CD4-positive, alpha-beta T cell treated with Interleukin-4 for 1 hour (primary cell): ENCODE measurements at places on chromosomes 11 and 22.

DNA sequence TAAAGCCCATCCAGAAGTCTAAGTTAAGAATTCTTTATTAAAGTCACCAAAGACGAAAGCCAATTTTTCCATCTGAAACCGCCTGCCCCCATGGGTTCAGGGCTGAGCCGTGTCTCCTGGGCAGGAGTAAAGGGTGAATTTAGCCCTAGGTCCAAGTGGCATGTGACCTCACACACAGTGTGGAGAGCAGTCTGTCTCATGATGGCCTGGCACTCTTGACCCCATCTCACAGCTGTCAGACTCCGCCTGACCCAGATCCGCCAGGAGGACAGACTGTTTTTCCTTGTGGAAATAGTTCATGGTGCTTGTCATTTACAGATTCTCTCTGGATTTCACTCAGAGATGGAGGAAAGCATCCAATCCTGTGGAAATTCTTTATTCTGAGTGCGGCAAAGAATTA, 109.7 kb downstream of the GALNT18 start:
- DNase-seq: no peak

GRCh38 chr11:125494031-125494360, 2.1 kb downstream of the FEZ1 start:
- no peak for DNase-seq

DNA sequence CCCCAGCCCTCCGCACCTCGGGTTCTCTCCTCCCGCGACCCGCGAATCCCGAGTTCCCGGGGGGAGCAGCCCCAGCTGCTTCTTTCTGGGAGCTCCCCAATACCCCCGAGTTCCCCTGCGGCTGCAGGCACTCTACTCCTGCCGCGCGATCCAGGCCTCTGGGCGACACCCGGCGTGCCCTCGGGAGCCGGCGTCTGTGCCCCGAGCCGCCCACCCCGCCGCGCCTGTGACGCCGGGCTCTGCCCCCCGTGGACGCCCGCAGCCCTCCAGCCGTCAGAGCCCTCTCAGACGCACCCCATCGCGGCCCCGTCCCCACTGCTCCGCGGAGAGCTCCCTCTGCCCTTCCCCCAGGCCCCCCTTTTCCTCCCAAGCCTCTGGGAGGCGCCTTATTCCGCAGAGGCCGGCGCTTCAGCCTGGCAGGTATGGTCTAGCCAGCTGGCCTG, 422 bp downstream of the GLB1L2 start:
- DNase-seq: no peak

DNA sequence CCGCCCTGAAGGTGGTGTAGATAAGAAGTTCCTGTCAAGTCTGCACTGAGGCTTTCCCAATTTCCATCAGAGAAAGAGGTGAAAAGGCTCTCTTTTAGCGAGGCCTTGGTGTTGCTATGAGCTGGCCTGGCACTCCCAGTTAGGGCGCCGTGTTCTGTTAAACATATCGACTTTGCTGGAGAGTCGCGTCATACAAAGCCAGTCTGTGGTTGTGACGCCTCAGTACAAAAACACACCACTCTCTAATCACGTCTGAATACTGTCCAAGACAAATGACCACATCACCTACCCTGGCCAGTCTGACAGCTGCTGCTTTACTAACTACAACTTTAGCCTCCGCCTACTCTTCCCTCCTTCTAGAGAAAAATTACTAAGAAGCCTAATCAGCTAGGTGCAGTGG, 8.0 kb upstream of the TOLLIP start:
- no peak for DNase-seq

- peak; percentile 43 for DNase-seq
Observed at GRCh38 chr22:44068422-44069191, 44.5 kb downstream of the PARVB start.

- no peak for DNase-seq
Observed at GRCh38 chr11:115506954-115507675, 2.9 kb upstream of the CADM1 start.

GRCh38 chr11:16815047-16815767, 76.8 kb downstream of the C11orf58 start:
- no peak for DNase-seq

DNA sequence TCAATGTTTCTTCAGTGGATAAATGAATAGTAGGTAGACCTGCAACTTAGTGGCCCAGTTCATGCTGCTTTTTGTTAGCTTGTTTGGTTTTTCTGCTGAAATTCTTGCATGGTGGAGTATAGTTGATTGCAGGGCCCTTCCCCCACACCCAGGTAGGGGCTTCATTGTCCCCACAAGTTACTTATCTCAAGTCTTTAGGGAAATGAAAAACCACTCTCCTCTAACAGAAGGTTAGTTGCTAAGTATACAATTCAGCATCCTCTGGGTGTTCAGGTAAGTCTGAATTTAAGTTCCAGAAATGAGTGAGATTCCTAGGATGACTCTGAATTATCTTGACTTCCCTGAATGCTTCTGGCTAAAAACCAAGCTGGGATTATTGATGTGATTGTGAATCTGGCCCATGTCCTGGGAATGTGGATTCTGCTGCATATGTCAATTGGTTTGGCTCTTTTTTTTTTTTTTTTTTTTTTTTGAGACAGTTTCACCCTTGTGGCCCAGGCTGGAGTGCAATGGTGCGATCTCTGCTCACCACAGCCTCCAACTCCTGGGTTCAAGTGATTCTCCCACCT, 40.3 kb downstream of the BCL2L13 start:
- no peak for DNase-seq

DNA sequence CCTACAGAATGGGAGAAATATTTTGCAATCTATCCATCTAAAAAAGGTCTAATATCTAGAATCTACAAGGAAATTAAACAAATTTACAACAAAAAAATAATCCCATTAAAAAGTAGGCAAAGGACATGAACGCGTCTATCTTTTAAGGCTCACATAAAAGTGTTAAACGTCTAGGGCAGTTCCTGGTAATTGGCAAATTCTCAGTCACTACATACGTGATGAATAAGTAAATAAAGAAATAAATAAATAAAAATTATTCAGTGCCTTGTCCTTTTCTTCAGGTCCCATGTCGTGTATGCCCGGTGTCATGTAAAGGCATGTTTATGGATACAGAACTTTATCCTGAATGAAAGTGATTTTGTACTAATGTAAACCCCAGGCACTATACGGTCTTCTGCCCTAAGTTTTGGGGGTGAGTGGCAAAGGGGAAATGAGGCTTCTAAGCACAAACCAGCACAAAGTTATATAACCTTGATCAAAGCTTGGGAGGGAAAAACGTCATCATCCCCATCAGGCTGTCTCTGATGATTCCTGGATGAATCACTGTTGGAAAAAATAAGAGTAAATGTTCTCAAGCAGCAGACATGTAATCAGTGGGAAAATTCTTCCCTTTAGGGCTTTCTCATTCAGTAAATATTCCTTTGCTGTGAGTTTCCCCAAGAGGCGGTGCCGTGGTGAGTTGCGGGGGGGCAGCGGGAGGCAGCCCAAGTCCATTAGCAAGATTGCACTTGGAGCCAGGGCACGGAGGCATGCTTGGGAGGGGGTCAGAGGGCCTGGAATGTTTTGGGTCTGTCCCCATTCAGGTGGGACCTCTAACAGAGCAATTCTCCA, 30.4 kb upstream of the MICAL2 start:
- DNase-seq: no peak
